HuH-7.5 (cell line): ENCODE measurements at places on chromosomes 7 and 10.

- no peak for DNase-seq
Measured at GRCh38 chr10:95097805-95098204, 28.5 kb upstream of the CYP2C8 start.

DNA sequence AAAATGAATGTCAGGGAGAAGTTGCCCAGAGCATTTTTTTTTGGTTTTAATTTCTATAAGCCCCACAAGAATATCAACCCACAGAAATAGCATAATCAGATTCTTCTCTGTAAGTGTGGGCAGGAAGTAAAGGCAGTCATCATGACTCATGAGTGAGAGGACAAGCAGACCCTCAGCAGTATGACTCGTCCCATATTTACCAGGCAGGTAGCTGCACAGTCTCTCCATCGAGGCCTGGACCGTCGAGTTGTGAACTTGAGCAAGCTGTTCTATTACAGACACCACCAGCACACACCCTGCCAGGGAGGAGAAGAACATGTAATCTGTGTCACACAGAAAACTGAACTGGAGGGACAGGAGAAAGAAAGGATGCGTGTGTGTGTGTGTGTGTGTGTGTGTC is 37.8 kb downstream of the AOAH start:
- DNase-seq, result no peak

GRCh38 chr7:85025312-85025756 is 161.5 kb downstream of the SEMA3D start:
- no peak for DNase-seq

GRCh38 chr7:43112941-43113621 is 634 bp downstream of the HECW1 start:
- peak; percentile 27 for DNase-seq

DNA sequence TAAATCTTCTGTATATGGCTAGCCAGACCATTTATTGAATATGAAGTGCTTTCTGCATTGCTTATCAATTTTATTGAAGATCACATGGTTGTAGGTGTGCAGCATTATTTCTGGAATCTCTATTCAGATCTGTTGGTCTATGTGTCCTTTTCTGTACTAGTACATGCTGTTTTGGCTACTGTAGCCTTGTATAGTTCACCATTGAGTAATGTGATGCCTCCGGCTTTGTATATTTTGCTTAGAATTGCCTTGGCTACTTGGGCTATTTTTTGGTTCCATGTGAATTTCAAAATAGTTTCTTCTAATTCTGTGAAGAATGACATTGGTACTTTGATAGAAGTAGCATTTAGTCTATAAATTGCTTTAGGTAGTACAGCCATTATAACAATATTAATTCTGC is 1187.2 kb downstream of the XPNPEP1 start:
- no peak for DNase-seq

GRCh38 chr10:13839430-13839990 is 252.7 kb downstream of the PRPF18 start:
- no peak for DNase-seq

DNA sequence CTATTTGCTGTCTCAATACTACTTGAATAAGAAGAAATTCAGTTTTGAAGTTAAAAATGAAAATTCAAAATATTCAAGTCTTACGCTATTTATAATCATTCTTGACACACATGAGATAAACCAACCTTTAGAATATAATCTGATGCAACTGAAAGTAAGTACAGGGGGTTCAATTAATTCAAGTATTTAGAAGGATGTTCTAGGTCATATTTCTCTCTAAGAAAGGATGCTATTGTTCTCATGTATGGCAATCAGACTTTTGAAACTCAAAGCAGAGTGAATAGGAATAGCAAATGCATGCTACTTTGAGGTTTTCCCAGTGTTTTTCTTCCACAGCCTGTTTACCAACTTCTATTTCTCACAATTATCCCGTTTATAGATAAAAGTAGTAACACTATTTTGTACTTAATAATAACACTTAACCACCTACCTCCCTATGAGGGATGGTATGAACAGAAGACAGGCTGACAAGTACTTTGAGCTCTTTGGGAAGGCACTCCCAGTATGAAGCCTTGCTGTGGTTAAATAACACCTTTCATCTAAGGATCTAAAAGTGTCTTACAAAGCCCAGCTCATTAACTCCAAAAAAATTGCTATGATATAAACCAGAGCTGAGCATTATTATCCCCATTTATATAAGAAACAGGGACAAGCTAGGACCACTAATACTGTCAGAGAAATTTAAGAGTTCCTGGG is 18.0 kb upstream of the SPOCK2 start:
- DNase-seq, result no peak

DNA sequence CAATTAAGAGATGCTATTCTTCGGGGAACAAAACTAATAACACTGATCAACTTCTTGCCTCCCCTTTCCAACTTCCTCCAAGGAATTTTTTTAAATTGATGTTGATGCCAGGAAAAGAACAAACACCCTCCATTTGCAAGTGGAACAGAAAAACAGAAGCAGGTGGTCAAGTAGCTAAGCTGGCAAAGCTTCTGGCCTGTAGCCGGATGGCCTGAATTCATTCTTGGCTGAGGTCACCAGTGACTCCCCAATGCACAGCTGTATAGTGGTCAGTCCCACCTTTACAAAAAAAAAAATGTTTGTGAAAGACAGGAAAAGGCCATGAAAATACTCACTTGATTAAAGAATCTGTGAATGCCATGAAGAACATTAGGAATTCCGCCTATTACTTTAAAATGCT is 39.1 kb downstream of the DOCK4 start:
- DNase-seq, result no peak

- no peak for DNase-seq
Measured at GRCh38 chr7:81029511-81029910, 110.7 kb upstream of the SEMA3C start.

DNA sequence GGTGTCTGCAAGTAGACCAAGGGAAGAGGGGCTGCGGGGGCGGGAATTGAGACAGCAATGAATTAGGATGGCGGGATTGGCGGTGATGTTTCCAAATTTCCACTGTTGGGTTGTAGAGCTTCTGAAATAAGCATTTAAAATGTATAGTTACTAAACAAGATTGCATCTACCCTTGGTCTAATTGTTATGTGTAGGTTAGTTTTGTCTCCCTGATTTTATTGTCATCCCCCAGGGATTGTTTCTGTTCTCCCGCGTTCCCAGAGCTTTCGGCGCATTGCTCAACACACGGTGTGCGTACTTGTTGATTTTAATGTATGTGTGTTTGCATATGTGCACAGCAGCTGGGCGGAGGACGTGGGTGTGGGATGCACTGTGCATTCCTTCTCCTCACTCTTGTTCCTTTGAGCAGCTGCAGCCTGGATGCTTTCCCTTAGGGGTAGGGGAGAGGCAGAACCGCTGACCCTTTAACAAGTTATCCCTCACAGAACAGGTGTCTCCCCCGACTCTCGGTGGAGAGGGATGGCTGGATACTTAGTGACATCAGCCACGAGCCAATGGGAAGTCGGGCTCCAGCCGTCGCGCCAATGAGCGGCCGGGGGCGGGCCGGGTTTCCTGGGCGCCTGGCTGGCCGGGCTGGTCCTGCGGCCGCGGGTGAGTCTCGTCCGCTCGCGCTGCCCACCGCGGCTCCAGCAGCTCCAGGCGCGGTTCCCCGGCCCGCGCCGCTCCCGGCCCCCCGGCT is at the start of gene TSPAN33:
TSS of gene TSPAN33 (plus strand) at position 613 of the 739 bp plus-strand sequence. CDS start 274 bp downstream, outside the sequence.
- peak; percentile 98 for DNase-seq

DNA sequence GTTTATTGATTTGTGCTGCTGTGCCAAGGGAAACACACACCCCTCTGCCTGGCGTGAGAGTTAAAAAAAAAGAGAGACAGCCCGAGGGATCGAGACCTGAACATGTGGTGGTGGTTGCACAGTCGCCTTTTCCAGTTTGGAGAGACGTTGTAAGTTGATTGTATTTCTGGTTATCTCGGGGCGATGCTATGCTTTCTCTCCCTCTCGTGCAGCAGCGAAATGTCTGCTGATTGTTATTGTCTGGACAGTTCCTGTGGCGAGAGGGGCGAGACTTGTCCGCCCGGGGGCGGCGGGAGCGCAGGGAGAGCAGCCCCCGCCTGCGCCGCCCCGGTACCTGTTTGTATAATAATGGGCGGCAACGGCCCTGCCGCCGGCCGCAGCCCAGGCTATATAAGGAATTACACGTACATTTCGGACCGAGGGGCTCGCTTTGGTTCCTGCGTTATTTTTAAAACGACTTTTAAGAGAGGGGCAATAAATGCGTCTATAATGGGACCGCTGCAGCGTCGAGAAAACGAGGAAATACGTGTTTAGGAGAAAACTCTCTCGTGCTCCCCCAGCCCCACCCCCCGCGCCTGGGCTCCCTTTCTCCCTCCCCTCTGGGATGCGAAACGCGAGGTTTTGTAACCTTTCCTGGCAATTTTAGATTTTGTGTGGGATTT is 1.7 kb downstream of the ZEB1 start:
- peak; percentile 43 for DNase-seq

DNA sequence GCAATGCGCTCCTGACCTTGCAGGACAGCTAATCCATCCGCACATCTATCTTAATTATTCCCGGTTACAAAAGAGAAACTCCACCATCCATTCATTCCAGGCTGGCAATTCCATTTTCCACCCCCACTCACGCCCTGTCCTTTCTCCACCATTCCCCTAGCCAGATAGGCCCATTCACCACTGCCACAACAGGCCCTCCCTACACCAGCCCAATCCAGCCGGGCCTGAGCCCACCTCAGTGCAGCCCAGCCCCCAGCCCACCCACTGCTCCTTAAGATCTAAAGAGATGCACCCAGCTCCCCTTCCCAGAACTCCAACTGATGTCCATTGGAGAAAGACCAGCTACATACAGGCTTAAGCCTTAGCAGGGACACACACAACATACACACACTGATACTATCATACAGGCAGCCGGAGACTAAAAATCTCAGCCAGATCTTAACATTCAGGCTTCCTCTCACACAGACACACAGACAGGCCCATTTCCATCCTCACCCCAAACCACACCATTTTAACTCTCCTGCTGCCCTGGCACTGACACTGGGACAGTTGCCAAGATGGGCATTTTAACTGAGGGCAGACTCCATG is 38.0 kb upstream of the PAX2 start:
- DNase-seq, result no peak

DNA sequence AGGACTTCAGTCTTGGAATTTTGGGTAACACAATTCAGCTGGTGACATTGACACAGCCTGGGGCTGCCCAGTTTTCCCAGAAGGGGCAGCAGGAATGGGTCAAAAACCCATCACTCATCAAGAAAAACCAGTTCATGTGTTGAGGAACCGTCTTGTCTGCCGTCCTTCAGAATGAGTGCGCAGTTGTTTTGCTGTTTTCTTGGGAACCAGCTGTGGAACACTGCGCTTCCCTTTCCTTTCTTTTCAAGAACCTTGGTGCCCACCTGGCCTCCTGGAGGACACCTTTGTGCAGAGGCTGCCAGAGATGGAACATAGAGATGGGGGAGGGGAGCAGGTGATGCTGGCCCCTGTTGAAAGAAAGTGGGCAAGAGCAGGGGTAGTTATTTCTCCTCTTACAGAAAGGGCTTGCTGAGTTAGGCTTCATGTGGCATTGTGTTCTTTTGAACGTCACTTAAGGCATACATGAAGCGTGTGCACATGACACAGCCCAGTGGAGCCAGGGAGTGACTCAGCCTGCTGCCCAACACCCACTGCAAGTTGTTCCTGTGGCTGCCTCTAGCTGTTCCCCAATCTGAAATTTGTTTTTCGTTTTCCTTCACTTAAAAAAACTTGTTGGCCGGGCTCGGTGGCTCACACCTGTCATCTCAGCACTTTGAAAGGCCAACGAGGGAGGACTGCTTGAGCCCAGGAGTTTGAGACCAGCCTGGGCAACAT is 87.4 kb upstream of the TNS3 start:
- DNase-seq, result no peak

DNA sequence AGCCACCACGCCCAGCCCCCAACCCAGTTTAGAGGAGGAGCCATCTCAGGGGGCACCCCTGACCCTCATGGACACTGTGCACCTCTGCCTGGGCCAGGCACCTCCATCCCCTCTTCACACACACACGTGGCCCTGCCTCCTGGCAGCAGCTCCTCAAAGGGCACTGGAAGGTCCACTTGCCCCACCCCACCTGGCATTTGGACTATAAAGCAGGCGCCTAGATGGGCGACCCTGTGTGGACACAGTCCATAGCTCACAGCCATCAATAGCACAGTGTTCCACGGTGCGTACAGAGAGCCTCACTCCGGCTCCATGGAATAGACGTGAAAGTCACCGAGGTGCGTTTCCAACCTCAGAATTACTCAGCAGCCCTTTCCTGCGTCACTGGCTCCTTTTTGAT is 41.0 kb downstream of the FKBP6 start:
- DNase-seq, result no peak

- no peak for DNase-seq
Measured at GRCh38 chr7:469563-469961, 50.1 kb downstream of the PDGFA start.

GRCh38 chr7:103651593-103652377 is 205.8 kb upstream of the SLC26A5 start:
- DNase-seq, result no peak

GRCh38 chr10:16910793-16911164 is 93.6 kb upstream of the RSU1 start:
- DNase-seq, result no peak

- no peak for DNase-seq
Measured at GRCh38 chr7:544338-545221, 24.9 kb upstream of the PDGFA start.

GRCh38 chr10:42876476-42876875 is 93.9 kb downstream of the BMS1 start:
- no peak for DNase-seq

DNA sequence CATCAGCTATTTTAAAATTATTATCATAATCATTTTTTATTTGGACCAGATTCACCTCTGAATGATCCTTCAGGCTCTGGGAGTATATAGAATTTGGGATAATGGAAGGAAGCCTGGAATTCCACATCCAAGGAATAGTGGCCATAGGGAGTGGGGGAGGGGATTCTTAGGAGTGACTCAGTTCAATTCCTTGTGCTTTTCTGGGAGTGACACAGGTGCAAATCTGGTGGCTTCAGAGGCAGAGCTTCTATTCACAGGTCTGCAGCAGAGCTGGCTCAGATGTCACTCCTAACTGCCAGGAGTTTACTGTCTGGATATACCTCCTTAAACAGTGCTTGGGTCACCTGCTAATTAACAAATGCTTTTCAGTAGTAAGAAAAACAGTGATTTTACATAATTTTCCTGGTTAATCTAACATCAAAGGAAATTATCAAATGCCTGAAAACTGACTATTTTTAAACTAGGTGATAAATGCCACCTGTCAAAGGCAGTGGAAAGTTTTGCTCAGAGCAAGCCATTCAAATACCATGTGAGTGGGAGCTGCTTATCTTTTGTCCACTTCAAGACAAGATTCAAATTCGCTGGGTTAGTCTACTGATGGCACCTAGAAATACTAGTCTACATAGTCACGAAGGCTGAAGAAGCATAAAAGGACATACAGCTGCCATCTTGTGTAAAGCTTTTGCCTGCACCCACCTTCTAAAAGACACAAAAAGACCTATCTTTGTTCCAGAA is 106.7 kb upstream of the LAMB4 start:
- DNase-seq, result no peak
